ENCODE measurements at places on chromosomes 2 and 18.

DNA sequence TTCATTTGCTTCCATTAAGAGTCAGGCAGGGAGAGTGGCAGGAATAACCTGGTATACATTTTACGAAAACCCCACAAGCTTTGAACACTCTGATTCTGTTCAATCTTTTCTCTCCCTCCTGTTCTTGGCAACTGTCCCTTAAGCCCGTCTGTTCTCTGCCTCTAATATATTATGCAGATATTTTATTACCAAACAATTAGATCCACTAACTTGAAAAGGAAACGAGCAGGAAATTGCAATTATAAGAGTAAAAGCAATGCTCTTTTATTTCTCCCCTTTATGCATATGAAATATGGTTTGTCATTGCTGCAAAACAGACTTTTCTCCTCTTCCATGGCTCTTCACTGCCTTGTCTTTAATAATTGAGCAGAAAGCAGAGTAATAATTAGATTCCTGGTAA is 149.1 kb upstream of the CELF4 start:
- DNase-seq, result no peak

- DNase-seq, result no peak
These were observed 441.7 kb upstream of the SMIM21 start for GRCh38 chr18:75869162-75869561.

DNA sequence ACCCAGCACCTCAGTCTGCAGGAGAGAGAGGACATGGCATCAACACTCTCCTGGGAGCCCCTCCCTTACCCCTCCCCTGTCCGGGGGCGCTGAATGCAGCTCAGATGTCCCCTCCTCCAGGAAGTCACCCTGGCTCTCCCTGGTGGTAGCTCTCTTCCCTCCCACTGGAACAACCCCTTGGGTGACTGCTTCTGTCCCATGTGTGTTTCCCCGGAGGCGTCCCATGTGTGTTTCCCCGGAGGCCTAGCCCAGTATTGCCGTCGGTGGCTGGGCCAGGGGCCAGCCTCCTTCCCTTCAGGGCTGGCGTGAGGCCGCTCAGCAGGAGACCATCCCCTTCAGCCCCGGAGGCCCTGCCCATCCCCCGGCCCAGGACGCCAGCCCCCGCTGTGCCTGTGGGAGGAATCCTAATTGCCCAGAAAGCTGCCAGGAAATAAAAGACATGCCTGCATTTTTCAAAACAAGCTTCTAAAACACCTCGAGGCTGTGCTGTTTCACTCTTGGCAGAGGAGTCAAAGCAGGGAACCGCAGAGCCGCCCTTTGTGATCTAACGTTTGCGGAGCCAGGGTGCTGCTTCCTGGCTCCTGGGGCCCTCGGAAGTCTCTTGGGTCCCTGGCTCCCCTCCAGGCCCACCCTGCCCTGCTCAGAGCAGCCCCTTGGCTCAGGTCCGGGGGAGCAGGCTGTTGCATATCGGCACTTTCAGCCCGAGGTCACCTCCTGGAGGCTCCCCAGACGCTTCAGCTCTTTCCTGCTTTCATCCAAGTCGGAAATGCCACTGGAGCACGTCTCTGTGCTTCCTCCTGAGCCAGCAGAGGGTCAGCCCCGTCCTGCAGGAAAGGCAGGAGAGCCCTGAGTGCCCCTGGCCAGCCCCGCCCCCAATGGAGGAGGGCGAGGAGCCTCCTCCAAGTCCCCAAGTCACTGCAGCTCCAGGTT is 11.4 kb downstream of the SNED1 start:
- peak; percentile 72 for DNase-seq

- no peak for DNase-seq
These were observed 116.9 kb downstream of the EPHA4 start for GRCh38 chr2:221455214-221455613.

- no peak for DNase-seq
These were observed 393.2 kb upstream of the ZNF804A start for GRCh38 chr2:184205048-184205596.

DNA sequence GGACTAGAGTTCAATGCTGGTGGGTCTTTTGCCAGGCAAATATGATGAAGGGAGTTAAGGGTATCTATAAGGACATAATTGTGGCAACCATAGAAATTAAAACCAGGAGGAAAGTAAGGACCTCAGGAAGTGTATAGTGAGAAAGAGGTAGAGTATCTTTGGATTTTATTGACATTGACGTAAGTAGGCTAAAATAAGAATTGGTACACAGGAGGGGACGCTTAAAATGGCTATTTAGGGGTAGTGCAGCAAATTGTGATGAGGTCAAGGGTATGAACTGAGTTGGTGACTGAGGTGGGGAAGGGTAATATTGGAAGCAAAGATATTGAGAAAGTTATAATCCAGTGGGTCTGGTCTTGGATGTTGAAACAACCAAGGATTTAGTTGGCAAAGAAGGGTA is 42.7 kb downstream of the MARCHF7 start:
- no peak for DNase-seq

DNA sequence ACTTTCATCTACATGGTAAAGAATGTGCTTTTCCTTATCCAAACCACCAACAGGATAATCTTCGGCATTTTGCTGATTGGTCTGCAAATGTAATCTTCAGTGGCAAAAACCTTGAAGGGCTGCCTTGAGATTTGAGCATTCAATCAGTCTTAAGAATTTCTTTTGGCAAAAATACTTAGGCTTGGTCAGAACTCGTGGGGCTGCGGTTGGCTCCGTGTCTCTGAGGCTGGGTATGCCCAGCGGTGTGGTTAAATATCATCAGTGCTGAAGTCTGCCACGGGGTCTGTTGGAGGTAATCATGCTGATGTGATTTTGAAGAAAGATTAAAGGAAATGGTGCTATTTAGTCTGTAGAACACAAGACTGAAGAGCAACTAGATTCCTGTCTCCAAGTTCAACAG is 262.6 kb downstream of the EN1 start:
- no peak for DNase-seq

GRCh38 chr2:58669998-58670397 is 428.9 kb upstream of the FANCL start:
- no peak for DNase-seq

DNA sequence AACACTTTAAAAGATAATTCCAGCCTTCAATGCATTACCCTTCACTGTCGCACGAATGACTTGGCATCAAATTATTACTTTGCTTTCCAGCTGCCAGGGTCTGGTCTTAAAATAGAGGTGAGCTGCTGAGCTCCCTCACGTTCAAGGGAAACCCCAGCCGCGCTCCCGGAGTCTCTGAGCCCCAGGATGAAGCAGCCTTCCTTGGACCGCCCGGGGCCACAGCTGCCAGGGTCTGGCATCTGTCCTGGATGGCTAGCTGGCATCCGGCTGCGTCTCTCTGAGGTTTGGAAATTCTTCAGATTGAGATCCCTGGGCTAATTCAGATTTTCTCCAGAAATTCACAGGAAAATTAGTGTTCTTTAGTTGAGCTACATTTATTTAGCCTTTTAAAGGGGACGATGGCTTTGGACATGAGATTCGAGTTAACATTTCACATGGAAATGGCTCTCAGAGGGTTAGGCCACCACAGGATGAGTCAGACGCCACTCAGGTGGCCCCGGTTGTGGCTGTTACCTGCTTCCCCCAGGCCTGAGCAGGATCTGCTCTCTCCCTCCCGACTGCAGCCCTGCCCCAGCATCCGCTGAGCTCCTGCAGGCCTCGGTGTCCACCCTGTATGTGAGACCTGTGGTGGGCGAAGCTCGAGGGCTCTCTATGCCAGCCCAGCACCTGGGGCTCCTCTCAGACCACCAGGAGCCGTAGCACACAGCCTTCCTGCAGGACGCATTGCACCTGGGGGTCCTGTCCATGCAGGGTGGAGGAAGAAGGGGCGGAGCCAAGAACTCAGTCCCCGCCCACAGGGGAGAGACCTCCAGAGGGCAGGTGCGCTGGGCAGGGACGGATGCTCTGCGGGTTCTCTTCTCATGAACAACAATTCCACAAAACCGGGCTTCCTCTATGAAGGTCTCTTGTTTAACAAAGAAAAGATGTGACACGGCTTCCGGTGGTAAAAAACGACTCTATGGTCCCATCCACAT is 255.5 kb downstream of the TWIST2 start:
- no peak for DNase-seq

DNA sequence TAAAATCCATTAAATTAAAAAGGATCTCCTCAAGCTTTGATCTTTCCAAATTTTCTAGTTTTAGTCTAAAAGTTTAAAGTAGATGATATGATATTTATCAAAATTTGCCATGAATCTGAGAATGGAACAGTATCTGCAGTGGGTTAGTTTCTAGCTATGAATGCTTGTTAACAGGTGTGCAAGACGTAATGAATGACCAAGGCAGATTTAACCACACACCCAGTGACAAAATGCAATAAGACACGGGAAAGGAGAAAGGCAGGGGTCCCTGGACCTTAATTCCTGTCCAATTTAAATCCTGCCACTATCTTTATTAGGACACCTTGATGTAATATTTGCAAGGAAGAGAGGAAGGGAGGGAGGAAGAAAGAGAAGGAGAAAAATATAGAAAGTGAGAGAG is 30.5 kb upstream of the PEX13 start:
- DNase-seq, result no peak

DNA sequence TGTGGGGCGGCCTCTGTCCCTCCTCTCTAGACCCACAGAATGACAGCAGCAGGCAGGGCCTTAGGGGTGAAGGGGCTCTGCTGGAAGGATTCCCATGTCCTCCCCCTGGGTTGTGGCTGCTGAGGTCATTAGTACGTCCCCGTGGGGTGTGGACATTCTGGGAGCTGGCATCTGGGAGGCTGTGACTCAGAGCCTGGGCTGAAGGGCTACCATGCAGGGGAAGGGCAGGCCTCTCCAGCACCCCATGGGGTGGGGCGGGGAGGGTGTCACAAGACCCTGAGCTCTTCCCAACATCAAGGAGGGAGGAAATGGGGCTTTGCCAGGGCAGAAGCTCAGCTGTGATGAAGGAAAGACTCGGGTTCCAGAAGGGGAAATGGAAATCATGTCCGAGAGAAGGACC is 105.8 kb upstream of the SMAD2 start:
- DNase-seq, result no peak

DNA sequence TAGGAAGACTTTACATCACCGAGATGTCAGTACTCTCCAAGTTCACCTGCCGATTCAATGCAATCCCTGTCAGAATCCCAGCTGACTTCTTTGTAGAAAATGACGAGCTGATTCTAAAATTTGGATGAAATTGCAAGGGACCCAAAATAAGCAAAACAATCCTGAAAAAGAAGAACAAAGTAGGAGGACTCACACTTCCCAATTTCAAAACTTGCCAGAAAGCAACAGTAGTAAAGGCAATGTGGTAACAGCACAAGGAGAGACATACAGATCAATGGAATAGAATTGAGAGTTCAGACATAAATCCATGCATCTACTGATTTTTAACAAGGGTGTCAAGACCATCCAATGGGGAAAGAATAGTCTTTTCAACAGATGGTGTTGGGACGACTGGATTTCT is 52.2 kb downstream of the SMAD7 start:
- DNase-seq, result no peak

GRCh38 chr2:4465671-4466070 is 762.3 kb downstream of the DCDC2C start:
- no peak for DNase-seq

DNA sequence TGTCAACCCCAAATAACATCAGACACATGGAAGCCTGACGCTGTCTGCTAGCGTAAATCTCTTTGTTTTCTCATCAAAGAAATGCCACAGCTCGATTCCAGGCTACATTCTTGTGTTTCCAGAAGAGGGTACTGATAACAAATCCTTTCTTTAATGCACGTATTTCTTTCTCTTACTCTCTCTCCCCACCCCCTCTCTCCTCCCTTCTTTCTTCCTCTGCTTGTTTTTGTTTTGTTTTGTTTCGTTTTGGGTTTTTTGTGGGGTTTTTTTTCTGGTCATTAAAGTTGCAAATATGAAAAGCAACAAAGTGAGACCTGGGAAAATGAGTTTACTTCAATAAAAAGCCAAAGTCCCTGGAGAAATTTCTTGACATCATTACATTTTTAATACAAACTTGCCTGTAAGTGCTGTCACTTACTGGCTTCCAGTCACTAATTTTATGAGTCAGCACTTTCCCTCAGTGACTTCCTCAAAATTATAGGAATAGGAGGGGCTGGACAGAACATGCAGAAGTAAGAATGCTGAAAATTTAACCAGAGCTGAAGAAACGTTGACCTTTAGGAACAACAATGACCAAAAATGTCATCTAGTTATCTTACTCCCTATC is 106.7 kb upstream of the NABP1 start:
- DNase-seq, result no peak

- no peak for DNase-seq
These were observed 1252.2 kb upstream of the TMEFF2 start for GRCh38 chr2:193446967-193447366.

- no peak for DNase-seq
These were observed 81.1 kb downstream of the ACVR2A start for GRCh38 chr2:147925886-147926285.

DNA sequence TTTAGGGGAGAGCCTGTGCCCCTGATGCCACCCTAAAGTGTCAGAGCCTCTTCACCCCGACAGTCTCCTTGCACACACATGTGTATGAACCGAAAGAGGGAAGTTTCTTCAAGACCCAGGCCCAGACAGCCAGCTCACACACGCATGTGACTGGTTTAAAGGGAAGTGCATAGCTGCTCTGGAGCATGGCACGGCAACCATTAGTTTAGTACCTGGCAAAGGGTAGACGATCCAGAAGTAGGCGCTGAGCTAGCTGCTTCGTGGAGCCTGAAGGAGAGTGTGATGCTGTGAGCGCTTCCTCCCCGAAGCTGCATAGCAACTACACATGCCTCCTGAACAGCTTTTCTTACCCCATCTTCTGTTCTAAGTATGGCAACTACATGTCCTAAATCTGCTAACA is 91.7 kb downstream of the ZCCHC2 start:
- DNase-seq, result no peak

- DNase-seq, result no peak
These were observed 22.5 kb upstream of the SIGLEC15 start for GRCh38 chr18:45802814-45803492.

GRCh38 chr2:16746329-16746728 is 80.7 kb upstream of the CYRIA start:
- DNase-seq, result no peak

GRCh38 chr2:62281663-62282062 is 85.7 kb downstream of the B3GNT2 start:
- DNase-seq, result no peak

DNA sequence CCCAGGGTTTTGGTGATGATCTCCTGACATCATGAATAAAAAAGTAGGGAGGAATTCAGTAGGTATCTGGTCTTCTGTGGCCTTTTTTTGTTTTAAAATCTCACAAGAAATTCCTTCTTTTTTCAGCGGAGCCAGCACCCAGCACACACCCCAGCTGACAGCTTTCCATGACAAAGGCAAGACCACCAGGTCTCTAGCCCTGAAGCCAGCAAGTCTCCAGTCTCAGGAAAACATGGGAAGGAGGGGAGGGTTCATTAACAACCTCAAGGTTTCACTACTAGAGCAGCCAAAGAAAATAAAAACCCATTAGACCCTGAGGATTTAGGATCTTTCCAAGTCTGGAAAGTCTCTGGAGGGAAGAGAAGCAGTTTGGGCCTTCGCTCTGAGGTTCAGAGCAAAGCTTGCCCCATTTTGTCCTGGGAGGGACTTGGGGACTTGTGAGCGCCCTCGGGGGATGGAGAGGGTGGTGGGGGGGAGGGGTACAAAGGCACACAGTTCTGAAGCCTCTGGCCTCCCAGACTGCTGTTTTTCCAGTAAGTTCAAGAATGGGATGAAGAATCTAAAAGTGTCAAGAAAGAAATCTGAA is 9.0 kb downstream of the FOXI3 start:
- DNase-seq, result no peak

GRCh38 chr2:230640540-230641011 is 72.1 kb upstream of the CAB39 start:
- DNase-seq, result no peak

- DNase-seq, result no peak
These were observed 43.8 kb downstream of the SLC4A3 start for GRCh38 chr2:219671279-219671678.
